ENCODE measurements at places on chromosomes 6 and 20. TPM values are rescaled to one million over a fixed set of nuclear protein-coding genes. Genes with fewer than 3 reads are reported as not detected.

The C6orf136 gene
- total RNA-seq, result 3.8 TPM

The EYA2 gene
- total RNA-seq, result not detected

The TCP1 gene
- total RNA-seq, result 310 TPM

The LHFPL5 gene
- total RNA-seq, result not detected

The PPP1R16B gene
- 210 TPM for total RNA-seq

The MUCL3 gene
- total RNA-seq, result not detected

The UBE2C gene
- total RNA-seq, result 18.9 TPM

The C6orf15 gene
- 0.33 TPM for total RNA-seq

The VEGFA gene
- 13.2 TPM for total RNA-seq

The CST1 gene
- not detected for total RNA-seq

The ADAM33 gene
- total RNA-seq, result under 0.01 TPM

The WFDC12 gene
- not detected for total RNA-seq

The OPRM1 gene
- total RNA-seq, result not detected

The FAM83B gene
- not detected for total RNA-seq

The ZBTB22 gene
- 12.6 TPM for total RNA-seq

The CST7 gene
- total RNA-seq, result not detected

The HTR1E gene
- not detected for total RNA-seq
